ENCODE measurements at places on chromosomes 4 and X.

DNA sequence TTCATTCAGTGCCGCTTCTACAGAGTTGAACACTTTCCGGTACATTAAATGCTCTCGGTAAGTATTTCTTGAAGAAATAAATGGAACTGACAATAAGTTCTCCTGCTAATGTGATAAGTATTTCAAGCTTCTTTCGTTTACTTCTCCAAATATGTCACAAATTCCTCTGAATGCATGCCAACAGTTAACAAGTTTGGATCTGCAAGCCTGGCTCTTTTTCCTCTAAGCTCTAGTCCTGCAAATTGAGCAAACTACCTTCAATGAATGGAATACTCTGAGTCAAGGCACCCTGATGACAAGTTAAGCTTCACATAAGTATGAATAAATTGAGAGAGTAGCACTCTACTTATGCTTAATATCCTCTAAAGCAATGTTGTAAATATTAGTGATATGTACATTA lies 403.6 kb downstream of the PDGFC start:
- DNase-seq = no peak

DNA sequence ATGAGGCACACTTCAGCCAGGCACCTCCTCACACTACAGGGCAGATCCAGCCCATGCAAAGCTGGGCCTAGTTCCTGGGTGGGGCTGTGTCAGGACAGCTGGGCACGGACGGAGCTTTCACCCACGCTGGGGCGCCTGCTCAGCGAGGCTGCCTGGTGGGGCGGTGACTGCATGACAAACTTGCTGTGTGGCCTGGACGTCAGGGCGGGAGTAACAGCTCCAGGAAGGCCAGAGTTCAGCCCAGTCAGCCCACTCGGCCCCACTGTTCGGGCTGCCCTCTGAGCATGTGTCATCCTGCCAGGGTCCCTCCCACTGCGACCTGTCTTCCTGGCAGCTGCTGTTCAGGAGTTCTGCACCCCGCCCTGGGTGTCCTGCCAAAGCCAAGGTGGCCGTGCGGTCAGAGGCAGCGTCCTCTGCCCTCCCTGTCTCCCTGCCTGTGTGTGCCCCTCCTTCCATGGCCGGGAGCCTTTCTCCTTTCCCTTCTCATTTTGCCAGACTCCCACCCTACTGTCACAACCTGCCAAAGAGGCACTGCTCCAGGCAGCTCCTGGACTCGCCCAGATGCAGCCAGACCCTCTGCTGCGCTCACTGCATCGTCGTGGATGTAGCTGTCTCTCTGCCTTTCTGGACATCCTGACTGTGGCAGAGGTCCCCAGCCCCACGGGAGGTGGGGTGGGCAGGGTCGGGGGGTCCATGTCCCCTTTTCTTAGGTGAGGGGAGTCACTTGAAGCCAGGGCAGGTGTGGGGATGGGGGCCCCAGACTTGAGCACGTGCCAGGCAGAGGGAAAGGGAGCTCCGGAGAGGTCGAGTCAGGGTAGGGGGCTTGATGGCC lies 33.0 kb upstream of the KIAA0232 start:
- no peak for DNase-seq

DNA sequence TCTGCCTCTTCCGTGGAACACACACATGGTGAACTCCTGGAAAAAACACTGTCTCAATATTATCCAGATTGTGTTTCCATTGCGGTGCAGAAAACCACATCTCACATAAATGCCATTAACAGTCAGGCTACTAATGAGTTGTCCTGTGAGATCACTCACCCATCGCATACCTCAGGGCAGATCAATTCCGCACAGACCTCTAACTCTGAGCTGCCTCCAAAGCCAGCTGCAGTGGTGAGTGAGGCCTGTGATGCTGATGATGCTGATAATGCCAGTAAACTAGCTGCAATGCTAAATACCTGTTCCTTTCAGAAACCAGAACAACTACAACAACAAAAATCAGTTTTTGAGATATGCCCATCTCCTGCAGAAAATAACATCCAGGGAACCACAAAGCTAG lies 87.9 kb downstream of the TET2 start:
- no peak for DNase-seq

GRCh38 chrX:49278081-49278480 lies 8.5 kb downstream of the PPP1R3F start:
- no peak for DNase-seq

DNA sequence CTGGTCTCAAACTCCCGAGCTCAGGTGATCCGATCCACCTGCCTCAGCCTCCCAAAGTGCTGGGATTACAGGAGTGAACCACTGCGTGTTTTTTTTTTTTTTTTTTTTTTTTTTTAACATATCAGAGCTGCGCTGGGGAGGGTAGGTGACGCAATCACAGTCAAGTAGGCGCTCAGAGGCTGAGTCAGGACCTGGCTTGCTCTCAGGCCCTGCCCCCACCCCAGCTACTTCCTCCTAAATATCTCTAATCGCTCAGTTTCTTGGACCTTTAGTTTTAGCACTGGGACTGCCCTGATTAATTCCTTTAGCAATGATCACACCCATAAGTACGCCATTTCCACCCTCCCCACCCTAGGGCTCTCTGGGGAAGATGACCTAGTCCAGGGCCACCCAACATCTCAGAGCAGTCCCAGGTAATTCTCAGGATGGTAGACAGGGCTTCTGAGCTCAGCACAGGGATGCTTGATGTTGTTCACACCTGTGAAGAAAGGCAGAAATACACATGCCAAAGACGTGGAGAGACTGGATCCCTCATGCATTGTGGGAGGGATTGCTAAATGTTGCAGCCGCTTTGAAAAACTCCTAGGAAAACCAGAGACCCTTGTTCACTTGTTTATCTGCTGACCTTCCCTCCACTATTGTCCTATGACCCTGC lies 50.2 kb downstream of the DDX3X start:
- DNase-seq = no peak

- DNase-seq = no peak
Observed at GRCh38 chrX:120614816-120615215, 10.9 kb downstream of the MCTS1 start.

- DNase-seq = no peak
Observed at GRCh38 chrX:25028726-25029125, 13.0 kb upstream of the ARX start.

GRCh38 chr4:152501846-152502536 lies 33.9 kb downstream of the FBXW7 start:
- no peak for DNase-seq

GRCh38 chrX:38225093-38225492 lies 4.4 kb upstream of the SRPX start:
- DNase-seq = no peak

DNA sequence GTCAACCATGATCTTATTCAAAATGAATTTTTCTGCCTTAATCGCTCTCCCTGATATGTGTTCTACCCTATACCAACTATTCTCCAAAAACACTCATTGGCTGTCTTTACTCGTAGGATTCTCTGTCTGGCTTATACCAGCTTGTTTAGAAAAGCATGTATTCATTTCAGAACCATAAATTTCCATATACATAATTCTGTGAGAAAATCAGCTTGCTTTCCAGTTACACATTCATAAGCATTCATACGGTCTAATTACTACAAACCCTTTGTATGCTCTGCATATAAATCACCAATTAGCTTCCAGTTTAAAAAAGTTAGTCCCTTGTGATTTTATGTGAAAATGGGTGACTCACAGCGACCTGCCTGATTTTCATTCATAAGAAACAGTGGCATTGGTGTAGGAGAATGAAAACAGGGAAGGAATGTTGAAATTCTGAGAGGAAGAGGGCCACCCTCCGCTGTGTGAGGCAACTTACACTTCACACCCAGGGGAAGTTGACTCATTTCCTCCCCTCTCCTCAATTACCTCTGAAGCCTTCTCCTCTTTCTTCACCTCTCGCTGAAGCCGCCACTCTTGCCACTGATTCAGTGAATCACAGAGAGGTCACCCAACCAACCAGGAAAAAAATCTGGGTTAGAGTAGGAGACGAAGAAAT lies 63.3 kb downstream of the MEPE start:
- peak; percentile 63 for DNase-seq

DNA sequence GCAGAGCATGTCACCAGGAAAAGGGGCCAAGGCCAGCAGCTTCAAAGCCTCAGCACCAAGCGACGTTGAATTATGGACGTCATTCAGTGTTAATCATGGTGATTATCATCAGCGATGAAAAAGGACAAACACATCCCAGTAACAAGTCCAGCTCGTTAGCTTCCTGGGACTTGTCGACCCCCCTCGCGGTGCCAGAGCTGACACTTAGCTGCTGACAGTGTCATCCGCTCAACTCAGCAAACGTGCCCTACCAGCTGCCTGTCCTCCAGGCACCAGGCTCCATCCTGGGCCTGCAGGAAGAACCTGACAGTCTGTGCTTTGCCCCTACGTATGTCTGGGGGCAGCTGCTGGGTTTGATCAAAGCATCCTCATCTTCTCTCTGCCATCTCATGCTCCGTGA lies 137.0 kb upstream of the PSAPL1 start:
- no peak for DNase-seq

DNA sequence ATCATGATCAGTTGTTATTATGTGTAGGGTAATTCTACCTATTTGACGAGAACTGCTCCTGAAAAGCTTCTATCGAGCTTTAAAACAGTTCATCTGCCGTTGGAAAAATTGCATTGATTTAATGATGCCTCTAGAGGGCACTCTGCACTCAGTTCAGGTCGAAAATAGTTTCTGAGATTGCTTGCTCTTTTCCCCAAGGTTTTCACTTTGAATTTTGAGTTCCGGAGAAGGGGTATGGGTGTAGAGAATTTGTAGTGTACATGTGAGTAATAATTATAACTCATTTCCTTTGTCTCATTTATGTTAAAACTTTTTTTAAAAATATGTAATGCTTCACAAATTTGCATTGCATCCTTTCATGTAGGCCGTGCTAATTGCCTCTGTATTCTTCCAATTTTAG lies 28.4 kb upstream of the TNIP3 start:
- no peak for DNase-seq

- DNase-seq = no peak
Observed at GRCh38 chr4:121277194-121278105, 103.4 kb downstream of the QRFPR start.

DNA sequence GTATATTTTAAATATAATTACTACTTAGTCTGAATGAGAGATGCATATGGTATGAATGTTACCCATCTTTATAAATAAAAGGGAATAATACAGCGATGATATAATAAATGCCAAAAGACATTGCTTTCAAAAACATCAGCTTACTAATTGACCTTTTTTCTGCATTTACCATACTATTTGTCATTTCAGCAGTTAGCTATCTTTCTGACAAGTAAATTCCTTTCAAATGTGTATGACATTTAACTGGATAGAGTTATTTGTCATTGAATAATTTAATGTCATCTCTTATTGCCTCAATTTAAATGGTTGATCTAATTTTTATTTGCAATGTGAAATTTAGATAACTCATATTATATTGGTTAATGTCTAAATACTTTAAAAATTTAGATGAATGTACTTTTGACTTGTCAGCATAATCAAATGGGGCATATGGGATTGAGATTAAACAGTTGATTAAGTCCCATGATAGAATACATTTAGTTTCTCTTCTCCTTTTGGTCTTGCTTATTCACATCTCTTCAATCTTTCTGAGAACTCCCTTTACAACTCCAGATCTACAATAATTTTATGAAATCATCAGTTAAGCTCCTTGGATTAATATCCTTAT lies 350.9 kb downstream of the PCDH18 start:
- DNase-seq = no peak

GRCh38 chr4:170009291-170009690 lies 16.9 kb downstream of the MFAP3L start:
- no peak for DNase-seq

DNA sequence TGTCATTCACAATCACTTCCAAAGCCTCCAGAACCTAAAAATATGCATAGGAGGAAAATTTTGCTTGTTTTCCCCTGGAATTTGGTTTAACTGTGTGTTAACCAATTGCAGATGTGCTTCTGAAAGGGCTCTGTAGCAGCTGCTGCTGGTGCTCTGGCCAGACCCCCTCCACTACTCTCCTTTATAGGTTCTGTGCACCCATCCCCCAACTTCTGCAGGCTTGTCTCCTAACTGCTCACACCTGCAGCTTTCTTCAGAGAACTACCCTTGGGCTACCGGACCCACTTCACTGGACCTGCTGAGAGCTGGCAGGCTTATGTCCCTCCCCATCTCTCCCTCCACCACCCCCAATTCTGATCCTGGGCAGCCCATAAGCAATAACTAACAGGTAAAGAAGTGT lies 662.1 kb upstream of the DIPK2B start:
- no peak for DNase-seq

DNA sequence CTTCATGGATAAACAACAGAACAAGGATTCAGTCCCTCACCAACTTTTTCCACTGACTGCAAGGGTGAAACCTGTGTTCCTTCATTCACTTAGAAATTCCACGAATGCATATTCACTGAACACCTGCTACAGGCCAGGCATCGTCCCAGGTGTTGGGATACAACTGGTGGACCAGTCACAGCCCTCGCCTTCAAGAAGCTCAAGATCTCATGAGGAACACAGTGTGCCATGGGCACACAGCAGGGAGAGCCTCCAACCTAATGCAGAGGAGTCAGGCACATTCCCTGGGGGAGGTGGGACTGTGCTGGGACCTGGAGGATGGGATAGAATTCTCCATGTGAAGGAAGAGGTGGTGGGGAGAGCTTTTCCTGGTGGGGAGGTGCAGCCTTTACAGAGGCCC lies 107.6 kb upstream of the PDLIM3 start:
- no peak for DNase-seq

- DNase-seq = no peak
Observed at GRCh38 chr4:173370130-173370476, 651 bp upstream of the SAP30 start.

DNA sequence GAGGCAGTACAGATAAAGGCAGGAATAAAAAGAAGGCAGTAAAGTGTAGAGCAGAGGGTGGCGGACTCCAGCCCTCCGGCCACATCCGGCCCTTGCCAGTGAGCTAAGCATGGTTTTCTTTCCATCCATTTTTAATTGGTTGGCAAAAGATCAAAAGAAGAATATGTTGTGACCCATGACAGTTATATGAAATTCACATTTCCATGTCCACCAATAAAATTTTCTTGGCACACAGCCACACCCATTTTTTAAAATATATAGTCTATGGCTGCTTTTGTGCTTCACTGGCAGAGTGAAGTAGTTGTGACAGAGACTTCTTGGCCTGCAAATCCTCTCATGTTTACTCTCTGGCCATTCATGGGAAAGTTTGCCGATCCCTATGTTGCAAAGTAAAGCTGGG lies 29.8 kb downstream of the SLC9A6 start:
- DNase-seq = no peak

- no peak for DNase-seq
Observed at GRCh38 chr4:24235618-24236017, 345.8 kb upstream of the PPARGC1A start.

DNA sequence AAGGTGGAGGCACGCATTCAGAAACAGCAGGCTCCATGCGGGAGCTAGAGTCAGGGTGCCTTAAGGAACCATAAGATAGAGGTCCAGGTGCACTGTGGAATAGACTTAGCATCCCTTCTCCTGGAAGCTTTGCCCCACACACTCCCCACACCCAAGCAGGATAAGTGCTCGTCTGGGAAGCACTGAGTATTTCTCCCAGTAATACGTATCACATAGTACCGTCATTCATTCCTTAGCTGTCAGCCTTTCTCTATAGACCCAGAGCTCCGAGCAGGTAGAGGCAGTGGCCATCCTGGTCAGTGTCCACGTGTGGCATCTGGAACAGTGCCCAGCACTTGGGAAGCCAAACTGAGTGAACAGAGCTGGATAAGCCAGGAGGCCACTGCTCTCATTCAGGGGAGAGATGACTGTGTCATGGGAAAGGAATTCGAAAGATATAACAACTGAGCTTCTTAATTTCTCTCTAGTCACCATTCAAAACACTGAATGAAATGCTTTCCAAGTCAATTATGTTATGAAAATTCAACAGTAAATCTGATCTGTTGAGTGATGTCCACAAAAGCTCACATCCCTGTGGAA lies 9.9 kb downstream of the APBB2 start:
- DNase-seq = no peak

- no peak for DNase-seq
Observed at GRCh38 chrX:8955511-8955910, 78.4 kb downstream of the FAM9B start.
